ENCODE measurements at places on chromosomes 3 and 15.

GRCh38 chr3:82229397-82229796 is 468.0 kb upstream of the GBE1 start:
- DNase-seq = no peak

DNA sequence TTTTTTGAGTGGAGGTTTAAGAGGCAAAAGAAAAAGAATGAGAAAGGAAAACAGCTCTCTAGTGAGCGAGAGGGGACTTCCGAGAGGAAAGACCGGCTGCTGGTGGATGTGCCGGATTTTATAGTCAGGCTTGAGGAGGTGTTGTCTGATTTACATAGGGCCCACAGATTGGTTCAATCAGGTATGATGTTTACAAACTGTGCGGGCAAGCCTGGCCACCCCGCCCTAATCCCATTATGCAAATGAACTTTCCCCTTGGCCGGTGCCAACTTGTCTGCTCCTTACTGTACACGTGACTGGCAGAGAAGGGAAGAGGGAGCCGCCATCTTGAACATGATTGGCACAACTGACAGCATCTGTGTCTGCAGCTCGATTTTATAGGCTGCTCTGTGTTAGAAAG is 44.7 kb downstream of the FAM43A start:
- DNase-seq = no peak

DNA sequence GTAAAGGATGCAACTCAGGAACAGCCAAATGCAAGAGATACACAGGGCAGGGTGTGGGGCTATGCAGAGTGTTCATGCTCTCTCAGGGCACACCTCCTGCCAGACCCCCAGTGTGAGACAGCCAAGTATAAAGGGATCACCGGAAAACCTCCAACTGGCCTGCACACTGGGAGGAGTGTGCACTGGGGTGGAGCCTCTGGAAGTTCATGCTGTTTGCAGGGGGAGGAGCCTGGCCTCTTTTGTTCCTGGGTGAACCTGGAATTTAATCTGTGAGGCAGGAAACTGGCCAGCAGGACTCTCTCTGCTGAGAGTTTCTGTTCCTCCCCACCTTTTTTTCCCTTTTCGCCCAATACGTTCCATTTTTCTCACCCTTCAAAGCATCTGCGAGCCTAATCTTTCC is 204.1 kb downstream of the WNT5A start:
- no peak for DNase-seq

- no peak for DNase-seq
These were observed 76.9 kb downstream of the CTNNB1 start for GRCh38 chr3:41276191-41276590.

GRCh38 chr3:141086188-141086587 is 35.0 kb downstream of the SPSB4 start:
- DNase-seq = no peak

Measured in activated T-cell treated with anti-CD3 and anti-CD28 coated beads, Interleukin-2, amount 50 U/mL, for 24 hours (primary cell).